ENCODE measurements at places on chromosomes 7 and 10.

- DNase-seq, result no peak
These were observed 1.8 kb upstream of the PFKFB3 start for GRCh38 chr10:6200734-6201515.

DNA sequence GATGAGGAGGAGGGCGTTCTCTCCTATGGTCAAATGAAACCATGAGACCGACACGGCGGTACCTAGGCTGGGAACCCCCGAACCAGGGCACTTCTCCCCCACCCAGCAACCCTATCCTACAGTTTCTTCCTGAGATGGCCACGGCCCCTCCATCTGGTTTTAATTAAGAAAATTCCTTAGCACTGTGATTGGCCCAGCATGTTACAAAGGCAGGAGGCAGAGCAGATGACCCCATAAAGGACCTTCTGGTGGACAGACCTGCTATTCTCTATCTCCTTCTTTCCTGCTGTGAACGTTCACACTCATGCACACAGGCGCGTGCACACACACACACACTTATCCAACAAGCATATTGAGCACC lies 129.4 kb downstream of the RGS10 start:
- DNase-seq, result no peak

DNA sequence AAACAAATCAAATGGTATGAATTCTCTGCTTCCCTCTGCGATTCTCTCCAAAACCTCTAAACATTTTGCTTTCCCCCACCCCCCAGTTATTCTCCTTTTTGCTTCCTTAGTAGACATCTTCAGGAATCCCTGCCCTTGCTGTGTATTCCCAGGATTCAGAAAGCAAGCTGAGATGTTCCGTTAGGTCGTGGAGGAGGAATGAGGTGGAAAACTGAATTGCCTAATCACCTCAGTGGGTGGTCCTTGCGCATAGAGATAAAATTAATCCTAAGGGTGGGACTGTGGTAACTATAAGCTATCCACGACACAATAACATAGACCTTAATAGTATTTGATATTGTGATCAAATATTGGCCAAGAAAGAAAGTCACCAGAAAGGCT lies 49.1 kb upstream of the SEMA3C start:
- no peak for DNase-seq

GRCh38 chr7:153503093-153503492 lies 549.1 kb upstream of the DPP6 start:
- no peak for DNase-seq

DNA sequence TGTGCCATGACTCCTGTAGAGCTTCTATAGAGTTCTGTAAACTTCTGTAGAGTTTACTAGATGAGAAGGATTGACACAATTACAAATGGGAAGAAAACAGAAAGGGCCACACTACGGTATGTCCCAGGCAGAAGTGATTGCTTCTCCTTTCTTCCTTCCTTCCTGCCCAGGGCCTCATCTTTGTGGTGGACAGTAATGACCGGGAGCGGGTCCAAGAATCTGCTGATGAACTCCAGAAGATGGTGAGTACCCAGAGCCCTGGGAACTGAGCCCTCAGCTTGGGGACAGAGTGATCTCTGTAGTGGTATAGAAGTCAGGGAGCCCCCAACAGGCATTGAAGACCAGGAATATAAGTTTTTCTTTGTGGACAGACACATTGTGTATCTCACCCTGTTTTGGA lies 1.7 kb downstream of the ARF5 start:
- no peak for DNase-seq

GRCh38 chr10:16519250-16519907 lies 2.3 kb downstream of the C1QL3 start:
- no peak for DNase-seq

DNA sequence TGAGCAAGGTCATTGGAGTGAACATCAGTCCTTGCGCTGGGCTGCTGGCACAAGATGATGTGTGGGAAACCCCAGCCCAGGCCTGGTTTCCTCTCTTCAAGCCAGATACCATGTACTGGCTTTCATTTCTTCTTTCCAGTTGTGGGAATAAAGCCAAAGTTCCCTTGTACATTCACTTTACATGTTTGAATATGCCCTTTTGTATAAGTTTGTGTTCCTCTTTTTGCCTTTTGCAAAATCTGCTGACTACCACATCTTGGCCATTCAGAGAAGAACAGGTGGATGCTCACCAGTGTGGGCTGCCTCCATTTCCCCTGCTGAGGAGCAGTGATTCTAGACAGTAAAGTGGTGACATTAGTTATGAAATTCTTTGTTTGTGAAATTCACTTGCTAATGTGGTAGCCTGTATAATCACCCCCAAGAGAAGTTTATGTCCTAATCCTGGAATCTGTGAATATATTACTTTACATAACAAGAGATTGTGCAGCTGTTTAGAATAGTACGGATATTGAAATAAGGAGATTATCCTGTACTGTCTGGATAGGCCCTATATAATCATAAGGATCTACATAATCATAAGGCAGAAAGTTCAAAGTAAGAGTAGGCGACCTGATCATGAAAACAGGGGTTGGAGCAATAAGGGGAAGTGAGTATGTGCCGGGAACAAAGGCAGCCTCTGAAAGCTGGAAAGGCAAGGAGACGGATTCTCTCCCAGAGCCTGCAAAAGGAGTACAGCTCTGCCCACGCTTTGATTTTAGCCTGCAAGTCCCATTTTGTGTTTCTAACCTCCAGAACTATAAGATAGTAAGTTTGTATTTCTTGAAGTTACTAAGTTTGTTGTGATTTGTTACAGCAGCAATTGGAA lies 18.8 kb upstream of the AOAH start:
- no peak for DNase-seq

GRCh38 chr7:36441344-36442022 lies 51.8 kb downstream of the ANLN start:
- no peak for DNase-seq

DNA sequence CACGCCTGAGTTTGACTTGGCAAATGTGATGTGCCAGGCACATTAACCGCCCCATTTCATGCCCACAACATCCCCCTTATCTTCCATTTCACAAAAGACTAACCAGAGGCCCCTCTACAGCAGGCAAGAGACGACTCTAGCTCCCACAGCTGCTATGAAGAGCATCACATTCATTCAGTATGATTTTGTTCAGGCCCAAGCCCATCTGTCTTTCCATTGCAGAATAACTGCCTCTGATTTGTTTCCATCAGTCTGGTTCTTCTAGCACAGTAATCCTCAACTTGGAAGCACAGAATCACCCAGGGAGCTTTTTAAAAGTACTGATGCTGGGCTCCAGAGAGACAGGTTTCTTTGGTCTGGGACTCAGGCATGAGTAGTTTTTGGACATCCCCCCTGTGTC lies 169.7 kb downstream of the NEURL1 start:
- DNase-seq, result no peak

GRCh38 chr7:24884401-24884800 lies 95.6 kb downstream of the OSBPL3 start:
- DNase-seq, result no peak

- DNase-seq, result no peak
These were observed 65.9 kb upstream of the KCND2 start for GRCh38 chr7:120207037-120207436.

DNA sequence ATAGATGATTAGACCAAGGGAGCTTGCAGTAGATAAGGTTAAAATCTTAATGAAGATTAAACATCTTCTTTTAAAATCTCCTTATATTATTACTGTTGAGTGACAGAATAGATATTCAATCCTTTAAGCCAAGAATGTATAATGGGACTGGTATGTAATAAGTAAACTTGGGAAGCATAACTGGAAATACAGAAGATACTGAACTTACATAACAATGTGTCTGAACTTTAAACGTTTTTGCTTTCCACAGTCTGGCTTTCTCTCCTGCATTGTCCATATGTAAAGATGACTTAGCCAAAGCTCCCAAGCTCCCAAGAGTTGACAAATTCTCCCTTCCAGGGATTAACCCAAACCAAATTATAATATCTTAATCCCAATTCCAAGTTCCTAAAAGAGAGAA lies 129.8 kb downstream of the KCND2 start:
- DNase-seq, result no peak

DNA sequence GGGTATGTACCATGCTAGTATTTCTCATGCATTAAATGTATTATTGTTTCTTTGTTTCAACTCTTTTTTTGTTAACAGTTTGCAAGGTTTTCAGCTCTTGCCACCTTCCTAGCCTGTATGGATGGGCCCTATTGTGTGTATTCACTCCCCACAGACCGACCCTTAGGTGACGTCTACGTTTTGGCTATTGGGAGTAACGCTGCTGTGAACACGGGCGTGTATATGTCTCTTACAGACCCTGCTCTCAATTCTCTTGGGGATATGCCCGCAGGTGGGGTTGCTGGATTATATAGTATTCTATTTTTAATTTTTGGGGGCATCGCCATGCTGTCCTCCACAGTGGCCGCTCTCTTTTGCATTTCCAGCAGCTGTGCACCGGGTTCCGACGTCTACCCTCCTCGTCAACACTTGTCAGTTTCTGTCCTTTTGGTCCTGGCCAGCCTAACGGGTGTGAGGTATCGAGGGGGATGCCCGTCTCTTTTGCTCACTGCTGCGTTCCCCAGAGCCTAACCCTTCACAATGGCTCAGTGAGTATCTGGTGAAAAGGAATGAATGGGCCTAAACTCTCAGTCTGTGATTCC lies 64.1 kb upstream of the GNA12 start:
- DNase-seq, result no peak

- no peak for DNase-seq
These were observed 7.9 kb downstream of the LUC7L2 start for GRCh38 chr7:139367438-139368155.

- no peak for DNase-seq
These were observed 455.0 kb downstream of the CCSER2 start for GRCh38 chr10:84783386-84783785.

- no peak for DNase-seq
These were observed 4.1 kb upstream of the LIPN start for GRCh38 chr10:88755753-88756152.

DNA sequence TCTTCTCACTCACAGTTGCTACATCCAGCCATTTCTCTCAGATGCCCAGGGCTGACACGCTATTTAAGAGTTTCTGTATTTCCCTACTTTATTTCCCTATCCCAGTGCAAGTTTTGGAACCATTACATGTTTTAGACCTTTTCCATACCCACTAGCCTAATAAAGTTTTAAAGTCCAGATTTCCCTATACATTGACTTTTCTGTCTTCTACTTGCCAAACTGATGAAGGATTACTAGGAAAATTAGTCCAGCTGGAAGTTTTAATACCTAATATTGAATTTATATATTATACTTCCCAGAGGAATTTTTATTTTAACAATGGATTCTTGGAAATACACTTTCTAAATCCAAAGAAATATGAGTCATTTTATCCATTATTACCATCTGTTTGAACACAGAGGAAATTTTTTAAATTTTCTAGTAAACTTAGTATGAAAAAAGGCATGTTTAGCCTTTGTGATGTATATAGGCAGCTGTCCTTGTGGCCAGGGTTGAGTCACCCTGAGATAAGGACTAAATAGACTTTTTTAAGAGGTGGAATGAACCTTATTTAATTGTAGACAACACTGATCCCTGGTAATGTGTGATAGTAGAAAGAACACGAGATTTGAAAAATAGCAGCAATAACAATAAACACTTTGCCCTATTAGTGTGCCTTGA lies 205.0 kb downstream of the TFEC start:
- no peak for DNase-seq

GRCh38 chr10:4094751-4095150 lies 309.7 kb upstream of the KLF6 start:
- DNase-seq, result no peak

DNA sequence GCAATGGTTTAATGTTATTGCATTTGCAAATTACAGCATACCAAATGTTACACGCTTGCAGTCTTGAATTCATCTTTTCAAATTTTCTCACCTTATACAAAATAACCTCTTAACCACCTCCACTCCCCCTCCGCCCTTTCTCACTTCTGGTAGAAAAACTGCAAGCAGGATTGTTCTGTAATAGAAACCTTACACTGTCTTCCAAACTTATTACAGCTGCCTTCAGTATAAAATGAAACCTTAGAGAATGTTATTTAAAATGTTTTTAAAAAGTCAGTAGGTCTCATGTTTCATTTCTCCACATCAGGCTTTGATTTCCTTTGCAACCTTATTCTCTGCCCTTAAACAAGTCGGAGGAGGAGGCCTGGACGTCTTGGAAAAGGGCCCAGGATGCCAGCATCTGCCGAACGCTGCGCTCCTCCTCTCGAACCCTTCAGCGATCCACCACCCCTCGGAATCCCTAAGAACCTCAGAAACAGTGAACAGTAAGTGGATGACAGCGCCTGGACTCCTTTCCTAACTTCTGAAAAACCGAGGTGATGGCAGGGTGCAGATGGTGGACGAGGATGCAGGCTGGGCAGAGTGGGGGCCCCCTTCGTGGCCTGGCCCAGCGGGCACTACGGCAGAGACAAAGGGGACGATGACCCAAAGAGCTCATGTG lies 74.0 kb downstream of the FGFR2 start:
- DNase-seq, result no peak

DNA sequence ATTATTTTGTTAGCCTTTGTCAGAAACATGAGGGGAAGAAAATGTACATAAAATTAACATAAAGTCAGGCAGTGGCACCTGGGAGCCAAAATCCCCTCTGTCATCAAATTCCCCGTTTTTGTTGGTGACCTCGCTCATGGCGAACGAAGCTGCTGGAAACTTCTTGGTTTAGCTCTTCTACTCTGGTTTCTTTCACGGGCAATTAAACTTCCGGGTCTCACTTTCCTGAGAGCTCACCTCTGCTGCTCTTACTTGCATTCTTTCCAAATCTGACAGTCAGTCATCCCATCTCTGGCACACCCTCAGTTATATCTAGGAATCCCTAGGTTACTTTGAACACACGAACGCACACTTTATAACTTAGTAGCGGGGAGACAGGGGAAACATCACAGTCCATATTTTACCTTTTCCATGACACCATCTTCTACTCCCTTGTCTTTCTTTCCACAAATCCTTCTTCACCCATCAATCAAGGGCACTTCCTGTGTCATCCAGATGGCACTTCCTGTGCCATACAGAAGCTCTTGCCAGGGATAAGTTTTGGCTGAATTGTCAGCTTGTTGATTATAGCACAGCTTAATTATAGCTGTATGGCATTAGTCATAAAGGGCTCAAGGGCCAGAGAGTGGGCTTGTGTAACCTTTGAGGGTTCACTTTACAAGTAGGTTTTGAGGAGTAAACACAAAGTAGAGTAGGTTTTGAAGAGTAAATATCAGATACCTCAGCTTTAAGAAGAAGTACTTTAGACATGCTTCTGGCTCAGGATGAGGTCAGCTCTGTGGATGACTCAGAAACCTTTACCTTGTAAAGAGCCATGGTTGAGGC lies 105.1 kb downstream of the GATA3 start:
- no peak for DNase-seq

- no peak for DNase-seq
These were observed 75.1 kb downstream of the MAD1L1 start for GRCh38 chr7:2157473-2158279.

DNA sequence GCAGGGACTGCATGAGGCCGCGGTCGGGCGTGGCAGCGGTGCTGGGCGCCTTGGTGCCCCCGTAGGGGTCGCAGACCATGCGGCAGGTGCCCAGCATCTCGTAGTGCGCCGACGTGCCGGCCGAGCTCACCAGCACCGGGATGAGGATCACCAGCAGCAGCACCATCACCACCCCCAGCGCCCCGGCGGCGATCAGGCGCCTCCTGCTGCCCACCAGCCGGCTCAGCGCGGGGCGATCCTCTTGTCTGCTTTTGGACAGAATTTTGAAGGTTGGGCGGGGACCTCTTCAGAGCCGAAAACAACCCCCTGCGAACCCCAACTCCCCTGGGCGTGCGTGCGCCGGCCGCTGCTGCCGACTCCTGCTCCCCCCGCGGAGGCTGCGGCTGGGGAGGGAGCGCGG lies 779 bp downstream of the C1QL3 start:
- no peak for DNase-seq

Measured in T-cell (primary cell).